Bronchial smooth muscle cell (primary cell): ENCODE measurements at places on chromosomes 2 and 18. TPM values are rescaled to one million over a fixed set of nuclear protein-coding genes. Genes with fewer than 3 reads are reported as not detected.

GAD1 gene
- total RNA-seq: under 0.01 and 0.09 TPM in 2 replicates

VPS54 gene
- total RNA-seq: 13.1 and 15.1 TPM in 2 replicates

RESP18 gene
- total RNA-seq: not detected in 2 replicates

GPBAR1 gene
- total RNA-seq: not detected in 2 replicates

TMEM247 gene
- total RNA-seq: not detected in 2 replicates

FKBP1B gene
- 10.3 and 16.1 TPM in 2 replicates for total RNA-seq

G6PC2 gene
- not detected in 2 replicates for total RNA-seq

GALR1 gene
- total RNA-seq: not detected in 2 replicates

CIB4 gene
- total RNA-seq: not detected in 2 replicates

CD28 gene
- total RNA-seq: not detected in 2 replicates

GRP gene
- total RNA-seq: not detected in 2 replicates

CDH20 gene
- under 0.01 TPM in 1 of 2 replicates, not detected in the other for total RNA-seq

SLC5A7 gene
- not detected in 2 replicates for total RNA-seq

SLC9A4 gene
- total RNA-seq: not detected in 2 replicates

NAT8 gene
- total RNA-seq: not detected in 2 replicates

RAB6C gene
- not detected in 2 replicates for total RNA-seq

KCNF1 gene
- under 0.01 TPM in 1 of 2 replicates, not detected in the other for total RNA-seq

SERPINB7 gene
- total RNA-seq: 0.79 TPM in 1 of 2 replicates, not detected in the other

RPRM gene
- total RNA-seq: 0.16 TPM in 1 of 2 replicates, not detected in the other

SMYD1 gene
- not detected in 2 replicates for total RNA-seq

ALLC gene
- not detected in 2 replicates for total RNA-seq

TMEM17 gene
- total RNA-seq: 1.9 and 2.5 TPM in 2 replicates

DTNA gene
- total RNA-seq: 12.6 and 19.1 TPM in 2 replicates

DSG2 gene
- 0.17 and 2.2 TPM in 2 replicates for total RNA-seq

SP110 gene
- total RNA-seq: 9.9 TPM in 2 replicates

FAM228B gene
- 6.1 and 10.6 TPM in 2 replicates for total RNA-seq

NEU4 gene
- total RNA-seq: 0.16 and 0.17 TPM in 2 replicates

CDK15 gene
- total RNA-seq: 5.8 and 15.2 TPM in 2 replicates

LYPD6B gene
- total RNA-seq: 0.32 TPM in 1 of 2 replicates, not detected in the other

IL36G gene
- total RNA-seq: not detected in 2 replicates

CD8A gene
- not detected in 2 replicates for total RNA-seq

FEV gene
- not detected in 2 replicates for total RNA-seq

AKAIN1 gene
- not detected in 2 replicates for total RNA-seq

STON1 gene
- 6.7 and 12.8 TPM in 2 replicates for total RNA-seq

SKA1 gene
- total RNA-seq: 0.52 and 0.95 TPM in 2 replicates

RIT2 gene
- total RNA-seq: not detected in 2 replicates

SFT2D3 gene
- total RNA-seq: 2.0 and 3.9 TPM in 2 replicates

SEMA4C gene
- 13.4 and 26.8 TPM in 2 replicates for total RNA-seq

UCN gene
- total RNA-seq: 0.16 and 0.26 TPM in 2 replicates

GREB1L gene
- total RNA-seq: 0.16 TPM in 1 of 2 replicates, not detected in the other

ATP5MC3 gene
- total RNA-seq: 72.4 and 99.9 TPM in 2 replicates

KHK gene
- 0.32 and 1.3 TPM in 2 replicates for total RNA-seq

UGT1A10 gene
- total RNA-seq: not detected in 2 replicates

TOGARAM2 gene
- total RNA-seq: 0.09 and 0.47 TPM in 2 replicates

GAL3ST2 gene
- 0.09 and 0.16 TPM in 2 replicates for total RNA-seq

SCN3A gene
- 0.17 and 0.47 TPM in 2 replicates for total RNA-seq

DSC3 gene
- total RNA-seq: under 0.01 and 0.09 TPM in 2 replicates

PROKR1 gene
- total RNA-seq: not detected in 2 replicates

PDE11A gene
- total RNA-seq: under 0.01 and 0.09 TPM in 2 replicates
